ENCODE measurements at places on chromosomes 7 and 10. TPM values are rescaled to one million over a fixed set of nuclear protein-coding genes. Genes with fewer than 3 reads are reported as not detected.

The SSC4D gene
- not detected for total RNA-seq

The PNLIPRP3 gene
- not detected for total RNA-seq

The DGKI gene
- not detected for total RNA-seq

The EN2 gene
- not detected for total RNA-seq

The GSAP gene
- 302 TPM for total RNA-seq

The SPOCK2 gene
- total RNA-seq: 258 TPM

The EDRF1 gene
- 40.6 TPM for total RNA-seq
